CD4-positive, alpha-beta T cell treated with Interleukin-10 for 1 hour (primary cell): ENCODE measurements at places on chromosomes 2 and 18.

DNA sequence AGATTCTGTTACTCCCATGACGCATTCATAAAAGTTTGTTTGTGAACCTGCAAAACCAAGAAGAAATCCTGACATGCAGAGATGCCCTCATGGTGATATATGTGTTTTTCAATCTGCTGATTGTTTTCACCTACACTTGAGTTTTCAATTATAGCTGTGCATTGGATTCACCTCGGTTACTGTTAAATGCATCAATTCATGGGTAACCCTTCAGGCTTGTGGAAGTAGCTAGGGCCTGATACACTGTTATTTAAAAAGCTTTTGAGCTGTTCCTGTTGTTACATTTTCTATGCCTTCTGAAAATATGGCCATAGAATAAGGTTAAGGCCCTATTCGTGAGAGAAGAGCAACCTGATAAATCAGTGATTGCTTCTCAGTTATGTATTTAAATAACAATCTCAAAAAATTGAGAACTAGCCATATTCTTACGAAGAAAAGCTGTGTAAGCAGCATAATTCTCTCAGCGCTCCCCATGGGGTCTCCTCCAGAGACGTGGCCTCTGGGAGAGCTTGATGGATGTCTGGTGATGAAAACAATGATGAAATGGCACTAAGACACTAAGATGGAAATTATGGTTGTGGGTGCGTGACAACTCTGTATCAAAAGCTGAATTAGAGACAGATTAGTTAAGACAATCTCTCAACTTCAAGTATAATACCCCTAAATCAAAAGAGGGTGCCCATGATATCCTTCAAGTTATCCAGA is 60.5 kb downstream of the RIT2 start:
- DNase-seq, result no peak

DNA sequence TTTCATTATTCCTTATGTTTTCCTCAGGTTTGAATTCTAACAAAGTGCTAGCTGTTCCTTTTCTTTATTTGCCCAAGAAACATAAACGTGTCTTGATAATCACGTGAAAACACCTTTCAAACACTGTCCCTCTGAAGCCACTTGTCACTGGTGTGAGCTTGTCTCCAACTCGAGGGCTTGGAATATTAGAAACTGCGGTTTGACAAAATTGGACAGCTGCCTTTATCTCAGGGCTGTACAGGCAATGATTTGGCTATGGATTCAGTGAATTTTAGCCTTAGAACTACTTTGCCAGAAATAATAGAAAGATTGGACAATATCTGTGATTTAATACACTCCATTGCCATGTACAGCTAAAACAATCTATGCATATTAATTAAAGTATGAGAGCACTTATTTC is 763.0 kb upstream of the ACVR2A start:
- DNase-seq, result no peak

DNA sequence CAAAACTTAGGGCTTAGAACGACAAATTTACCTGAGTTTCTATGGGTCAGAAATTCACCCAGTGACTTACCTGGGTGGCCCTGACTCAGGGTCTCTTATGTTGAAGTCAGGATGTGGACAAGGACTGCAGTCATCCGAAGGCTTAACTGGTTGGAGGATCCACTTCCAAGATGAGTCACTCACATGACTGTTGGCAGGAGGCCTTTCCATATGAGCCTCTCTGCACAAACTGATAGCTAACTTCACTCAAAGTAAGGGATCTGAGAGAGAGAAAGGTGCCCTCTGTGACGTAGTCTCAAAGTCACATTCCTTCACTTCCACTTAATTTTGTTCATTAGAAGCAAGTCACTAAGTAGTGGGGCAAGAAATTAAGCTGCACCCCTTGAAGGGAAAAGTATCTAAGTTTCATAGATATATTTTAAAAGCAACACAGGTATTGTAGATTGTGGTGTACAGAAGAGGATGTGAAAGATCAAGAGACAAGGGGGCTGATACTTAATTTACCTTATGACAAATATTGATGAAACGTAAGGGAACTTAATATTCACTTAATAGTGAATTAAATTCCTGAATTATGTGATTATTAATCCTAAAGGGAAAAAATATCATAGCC is 48.4 kb downstream of the TANK start:
- no peak for DNase-seq

DNA sequence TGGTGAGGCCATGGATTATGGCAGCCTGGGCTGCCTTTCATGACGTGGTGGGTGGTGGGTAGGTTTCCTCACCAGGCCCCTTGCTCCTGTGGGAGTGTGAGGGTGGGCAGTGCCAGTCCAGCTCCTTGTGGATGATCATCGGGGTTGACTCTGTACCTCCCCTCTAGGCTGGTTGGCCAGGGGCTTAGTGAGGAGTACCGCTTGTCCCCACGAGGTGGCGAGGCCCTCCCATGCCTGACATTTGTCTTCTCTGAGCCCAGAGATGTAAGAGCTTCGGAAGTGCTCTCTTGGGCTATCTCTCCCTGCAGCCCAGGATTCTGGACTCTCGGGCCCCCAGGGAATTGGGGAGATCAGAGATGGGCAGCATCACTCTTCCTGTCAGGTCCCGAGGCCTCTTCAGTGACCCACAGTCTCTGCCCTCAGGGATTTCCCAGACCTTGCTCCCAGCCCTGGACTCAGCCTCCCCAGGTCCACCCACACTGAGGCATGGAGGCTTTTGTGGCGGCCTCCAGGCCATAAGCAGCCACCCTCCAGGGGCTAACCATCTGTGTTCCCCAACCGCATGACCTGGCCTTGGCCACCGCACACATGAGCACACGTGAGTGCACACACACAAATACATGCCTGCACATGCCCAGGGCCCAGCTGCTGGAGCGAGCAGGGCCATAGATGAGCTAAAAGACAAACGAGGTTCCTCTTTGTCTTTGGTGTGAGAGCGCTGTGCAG is 6.5 kb downstream of the SPR start:
- DNase-seq, result peak; percentile 24

GRCh38 chr18:43587538-43588153 is 310.4 kb upstream of the SYT4 start:
- peak; percentile 9 for DNase-seq

GRCh38 chr18:24543795-24544498 is 83.5 kb downstream of the HRH4 start:
- no peak for DNase-seq

GRCh38 chr2:30994227-30995056 is 143.8 kb downstream of the GALNT14 start:
- DNase-seq, result no peak

DNA sequence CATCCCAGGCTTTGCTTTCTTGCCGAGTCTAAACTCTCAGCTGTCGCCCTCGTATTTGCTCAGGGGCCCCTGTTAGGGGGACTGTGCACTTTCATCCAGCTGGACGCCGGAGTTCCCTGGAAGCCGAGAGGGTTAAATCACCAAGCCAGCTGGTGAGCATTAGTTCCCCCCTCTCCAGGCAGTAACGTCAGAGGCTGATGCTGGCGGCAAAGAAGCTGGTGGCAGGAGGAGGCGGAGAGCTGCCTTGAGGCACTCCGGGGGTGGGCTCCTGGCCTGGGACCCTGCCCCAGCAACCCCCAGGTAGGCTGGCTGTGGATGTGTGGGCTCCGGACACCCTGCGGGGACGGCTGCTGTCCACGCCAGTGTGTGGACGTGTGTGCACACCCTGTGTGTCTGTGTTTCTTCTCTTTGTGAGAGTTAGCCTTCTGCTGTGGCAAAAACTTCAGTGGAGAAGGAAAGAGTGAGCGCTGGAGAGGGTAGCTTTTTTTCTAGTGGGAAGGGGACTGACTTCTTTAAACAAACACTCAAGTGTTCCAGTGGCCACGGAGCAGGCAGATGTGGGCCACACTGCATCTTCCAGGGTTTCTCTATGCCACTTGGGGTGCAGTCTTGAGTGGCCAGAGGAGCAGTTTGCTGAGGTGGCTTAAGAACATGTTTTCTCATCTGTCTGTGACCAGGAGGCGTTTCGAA is 84.7 kb downstream of the GLI2 start:
- DNase-seq, result no peak

DNA sequence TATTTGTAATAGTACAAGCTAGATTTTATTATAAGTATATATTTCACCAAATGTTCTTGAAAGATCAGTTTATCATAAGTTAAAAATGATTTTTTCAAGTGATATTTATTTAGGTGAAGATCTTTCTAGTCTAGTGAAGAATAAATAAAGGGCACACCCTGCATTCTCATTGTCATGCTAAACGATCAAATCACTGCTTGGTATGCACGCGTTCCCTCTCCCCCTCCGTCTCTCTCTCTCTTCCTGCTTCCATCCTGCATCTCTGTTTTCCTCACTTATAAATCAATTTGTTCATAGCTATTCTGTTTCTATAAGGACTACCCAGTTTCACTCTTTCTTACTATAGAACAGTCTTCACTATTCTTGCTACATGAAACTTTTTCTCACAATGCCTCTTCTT is 1067.4 kb downstream of the LRP1B start:
- no peak for DNase-seq
